ENCODE measurements at places on chromosomes 4 and X.
A peak's percentile ranks its signal among the peaks of the same experiment; 100 is the strongest.

- DNase-seq, result no peak
Observed at GRCh38 chr4:7156761-7157488, 35.4 kb upstream of the SORCS2 start.

DNA sequence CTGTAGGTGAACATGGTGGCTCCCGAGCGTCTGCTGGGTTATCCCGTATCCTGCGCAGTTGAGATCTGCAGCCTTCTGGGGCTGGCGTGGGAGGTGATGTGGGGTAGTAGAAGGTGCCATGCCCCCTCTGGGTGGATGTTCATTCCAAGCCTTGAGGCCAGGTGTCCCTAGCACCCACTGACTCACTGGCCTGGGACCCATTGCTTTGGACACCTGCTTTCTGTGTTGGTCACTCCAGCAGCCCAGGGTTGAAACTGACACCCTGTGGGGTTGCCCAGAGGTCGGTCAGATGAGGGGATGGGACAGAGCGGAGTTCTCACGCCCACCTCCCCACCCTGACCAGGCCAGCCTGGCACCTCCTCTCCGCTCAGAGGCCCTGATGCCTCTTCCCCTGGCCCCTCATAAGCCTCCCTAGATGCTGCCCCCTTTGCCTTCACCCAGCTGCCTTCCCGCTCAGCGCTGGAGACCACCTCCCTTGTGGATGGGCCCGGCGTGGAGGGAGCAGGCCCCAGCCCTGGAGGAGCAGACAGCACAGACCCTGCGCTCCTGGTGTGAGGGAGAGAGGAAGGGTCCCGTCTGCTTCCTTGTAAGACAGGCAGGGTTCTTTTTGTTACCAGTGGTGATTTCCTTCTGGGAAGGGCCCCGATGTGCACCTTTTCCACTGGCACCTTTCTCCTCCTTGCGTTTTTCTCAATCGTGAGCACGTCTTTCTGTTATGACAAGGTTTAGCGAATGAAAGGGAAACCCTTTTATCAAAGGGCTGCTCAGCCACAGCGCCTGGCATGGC is 2.0 kb downstream of the DOK7 start:
- DNase-seq, result no peak

GRCh38 chrX:41475191-41475590 is 28.0 kb downstream of the NYX start:
- DNase-seq, result no peak

GRCh38 chr4:153521999-153522801 is 56.0 kb downstream of the TMEM131L start:
- DNase-seq, result no peak

GRCh38 chr4:54657551-54658251 is at the start of gene KIT:
KIT (plus strand) TSS chr4:54657957; CDS start chr4:54658015, 58 bp downstream.
- no peak for DNase-seq

DNA sequence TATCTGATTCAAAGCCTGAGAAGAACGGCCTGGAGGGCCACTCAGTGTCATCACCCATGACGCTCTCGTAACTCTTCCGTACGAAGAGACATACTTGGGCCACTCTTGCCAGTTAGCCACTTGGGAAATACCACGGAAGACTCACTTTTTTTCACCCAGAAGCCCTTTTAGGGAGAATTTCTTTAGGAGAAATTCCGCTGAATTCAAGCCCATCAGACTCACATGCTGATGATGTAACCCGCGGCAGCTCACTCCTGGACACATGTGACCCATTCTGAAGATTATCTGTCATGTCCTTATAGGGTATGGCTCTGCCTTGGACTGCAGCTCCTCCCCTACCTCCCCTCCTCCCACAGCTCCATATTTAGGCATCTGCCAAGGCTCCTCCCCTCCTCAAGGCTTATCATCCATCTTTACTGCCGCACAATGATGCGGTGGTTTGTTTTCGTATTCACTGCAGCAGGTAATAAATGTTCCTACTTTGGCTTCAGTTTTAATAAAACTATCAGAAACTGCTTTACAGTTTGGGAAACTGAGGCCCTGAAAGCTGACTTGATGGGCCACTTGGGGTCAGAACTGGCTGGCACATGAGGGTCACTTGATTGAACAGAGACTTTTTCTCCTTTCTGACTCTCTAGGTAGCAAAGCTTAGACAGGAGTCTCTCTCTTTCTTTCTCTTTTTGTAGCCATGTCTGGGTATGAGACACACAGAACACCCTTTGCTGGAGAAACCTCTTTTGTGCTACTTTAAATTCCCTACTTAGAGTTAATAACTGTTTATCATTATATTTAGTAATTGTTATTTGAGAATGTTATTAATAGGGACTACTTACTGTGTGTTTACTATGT is 42.1 kb downstream of the RHOH start:
- DNase-seq, result no peak

- no peak for DNase-seq
Observed at GRCh38 chrX:42837101-42837726, 59.3 kb upstream of the PPP1R2C start.

GRCh38 chr4:89158884-89159503 is 47.7 kb downstream of the TIGD2 start:
- DNase-seq, result peak; percentile 71

- no peak for DNase-seq
Observed at GRCh38 chr4:37631551-37631950, 54.6 kb downstream of the RELL1 start.

DNA sequence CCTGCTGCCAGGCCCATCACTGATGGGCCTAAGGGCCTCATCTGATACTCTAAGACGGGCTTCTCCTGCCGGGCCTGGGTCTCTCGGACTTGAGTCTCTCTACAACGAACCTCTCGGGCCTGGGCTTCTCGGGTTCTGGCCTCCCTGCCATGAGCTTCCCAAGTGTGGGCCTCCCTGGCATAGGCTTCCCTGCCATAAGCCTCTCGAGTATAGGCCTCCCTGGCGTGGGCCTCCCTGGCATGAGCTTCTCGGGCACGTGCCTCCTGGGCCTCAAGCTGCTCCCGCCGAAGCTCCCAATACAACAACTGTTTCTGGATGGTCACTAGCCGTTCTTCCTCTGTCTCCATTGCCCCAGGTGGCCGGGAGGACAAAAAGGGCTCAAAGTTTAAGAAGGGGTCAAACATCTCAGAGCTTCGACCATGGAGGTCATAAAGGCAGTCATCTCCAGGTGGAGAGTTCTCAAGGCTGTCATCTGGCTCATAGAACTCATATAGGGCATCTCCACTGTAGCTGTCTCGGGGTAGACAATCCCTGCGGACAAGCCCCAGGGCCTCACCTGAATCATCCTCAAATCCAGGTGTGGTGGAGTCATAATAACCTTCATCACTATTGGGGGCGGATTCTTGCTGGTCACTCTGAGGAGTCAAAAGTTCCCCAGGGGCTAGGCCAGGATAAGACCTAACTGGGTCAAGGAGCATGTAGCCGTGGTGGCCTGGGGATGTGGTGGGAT is 14.1 kb downstream of the AMER1 start:
- DNase-seq, result no peak

DNA sequence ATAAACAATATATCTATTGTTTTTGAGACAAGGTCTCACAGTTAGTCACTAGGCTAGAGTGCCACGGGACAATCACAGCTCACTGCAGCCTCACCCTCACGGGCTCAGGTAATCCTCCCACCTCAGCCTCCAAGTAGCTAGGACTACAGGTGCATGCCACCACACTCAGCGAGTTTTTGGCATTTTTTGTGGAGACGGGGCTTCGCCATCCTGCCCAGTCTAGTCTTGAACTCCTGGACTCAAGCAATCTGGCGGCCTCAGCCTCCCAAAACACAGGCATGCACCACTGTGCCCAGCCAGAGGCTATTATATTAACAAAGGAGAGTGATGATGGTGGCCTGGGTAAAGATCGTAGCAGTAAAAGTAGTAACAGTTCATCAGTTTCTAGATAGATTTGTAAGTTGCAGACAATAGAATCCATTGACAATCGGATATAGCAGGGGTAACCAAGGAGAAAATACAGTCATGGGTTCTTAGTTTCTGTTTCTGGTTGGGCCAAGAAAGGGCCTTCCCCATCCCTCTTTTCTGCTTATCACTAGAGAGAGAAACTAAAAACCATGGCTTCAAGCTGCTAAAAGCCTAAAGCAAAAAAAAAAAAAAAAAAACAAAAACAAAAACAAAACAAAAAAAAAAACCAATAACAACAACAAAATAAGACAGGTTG is 60.6 kb downstream of the ANXA10 start:
- no peak for DNase-seq

DNA sequence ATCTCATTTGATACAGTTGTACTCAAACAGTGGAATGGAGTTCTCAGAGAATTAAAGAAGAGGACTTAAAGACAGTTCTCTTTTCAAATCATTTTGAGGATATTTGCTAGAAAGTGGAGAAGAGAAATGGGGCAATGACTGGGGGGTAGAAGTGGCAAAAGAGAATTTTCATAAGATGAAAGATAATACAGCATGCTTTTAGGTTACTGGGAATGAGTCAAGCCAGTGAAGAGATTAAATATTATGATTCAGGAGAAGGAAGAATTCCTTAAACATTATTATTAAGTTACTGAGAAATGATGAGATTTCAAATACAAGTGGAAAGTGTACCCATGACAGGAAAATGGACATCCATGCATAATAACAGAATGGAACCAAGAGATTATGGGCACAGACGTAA is 219.0 kb upstream of the DKK2 start:
- DNase-seq, result no peak

DNA sequence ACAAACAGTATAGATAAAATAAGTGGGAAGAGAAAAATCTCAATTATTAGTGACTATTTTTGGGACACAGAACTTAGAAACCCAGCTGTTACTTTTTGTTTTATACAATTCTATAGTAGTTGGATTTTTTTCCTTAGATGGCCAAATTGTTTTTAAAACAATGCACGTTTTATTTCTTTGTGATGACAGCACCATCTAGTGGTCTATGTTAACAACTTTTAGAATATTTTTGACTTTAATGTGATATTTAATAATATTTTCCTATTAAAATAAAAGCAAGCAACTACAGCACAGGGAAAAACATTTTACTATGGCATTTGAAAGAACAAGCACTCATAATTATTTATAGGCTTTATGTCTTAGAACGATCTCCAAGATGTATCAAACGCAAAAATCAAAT is 5.6 kb upstream of the SMIM31 start:
- peak; percentile 25 for DNase-seq

- no peak for DNase-seq
Observed at GRCh38 chr4:10028910-10029309, 7.6 kb upstream of the SLC2A9 start.

GRCh38 chrX:35562395-35562794 is 235.7 kb upstream of the MAGEB16 start:
- no peak for DNase-seq

GRCh38 chrX:40623139-40623536 is at the start of gene MPC1L:
MPC1L (plus strand) TSS chrX:40623428; CDS start chrX:40623566, 138 bp downstream.
- no peak for DNase-seq

- DNase-seq, result peak; percentile 45
Observed at GRCh38 chr4:102623622-102624021, 122.5 kb downstream of the NFKB1 start.

- DNase-seq, result peak; percentile 76
Observed at GRCh38 chrX:109270580-109271484, 211.1 kb downstream of the GUCY2F start.

DNA sequence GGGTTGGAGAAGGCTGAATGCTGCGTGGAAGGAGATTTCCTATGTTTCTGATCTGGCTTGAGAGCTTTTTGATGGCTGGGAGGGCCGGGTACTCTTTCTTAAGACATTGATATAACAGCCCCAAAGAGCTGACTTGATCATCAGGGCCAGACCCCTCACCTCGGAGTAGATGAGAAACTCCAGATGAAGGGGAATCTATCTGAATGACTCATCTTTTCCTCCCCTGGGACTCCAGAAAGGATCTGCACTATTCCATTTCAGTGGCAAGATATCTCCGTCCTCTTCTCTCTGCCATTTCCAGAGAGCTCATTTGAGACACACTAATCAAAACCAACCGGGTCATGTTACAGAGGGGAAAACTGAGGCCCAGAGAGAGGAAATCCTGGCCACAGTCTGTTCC is 92.9 kb upstream of the MSX1 start:
- DNase-seq, result no peak

DNA sequence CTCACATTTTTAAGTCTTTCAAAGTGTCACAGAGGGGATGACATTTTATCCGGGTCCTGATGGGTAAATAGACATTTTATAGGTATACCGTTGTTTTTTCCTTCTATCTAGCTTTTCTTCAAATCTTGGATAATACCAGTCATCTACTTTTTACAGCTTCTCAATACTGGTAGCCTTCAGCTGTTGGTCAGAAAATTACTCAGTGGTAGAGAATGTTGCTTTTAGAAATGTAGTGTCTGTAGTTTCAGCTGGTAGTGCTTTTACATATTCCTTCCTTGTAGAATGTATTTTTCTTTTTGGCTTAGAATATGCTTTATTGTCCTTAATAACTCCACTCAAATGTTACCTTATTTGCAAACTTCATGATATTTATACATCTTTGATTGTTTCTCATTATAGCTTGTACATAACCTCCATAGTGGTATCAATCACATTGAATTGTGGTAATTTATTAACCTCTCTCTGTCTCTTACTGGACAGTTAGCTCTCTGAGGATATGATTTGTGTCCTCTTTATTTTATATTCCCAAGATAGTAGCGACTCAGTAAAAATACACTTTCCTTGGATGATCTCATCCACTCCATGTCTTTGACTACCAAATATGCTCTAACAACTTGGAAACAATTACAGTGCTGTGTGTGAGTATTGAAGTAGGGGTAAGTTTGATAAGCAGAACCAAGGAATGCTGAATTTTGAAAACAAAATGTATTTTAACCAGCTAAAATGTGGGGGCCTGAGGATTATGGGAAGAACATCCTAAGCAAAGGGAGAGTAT is 53.8 kb downstream of the RAP1GDS1 start:
- DNase-seq, result no peak

DNA sequence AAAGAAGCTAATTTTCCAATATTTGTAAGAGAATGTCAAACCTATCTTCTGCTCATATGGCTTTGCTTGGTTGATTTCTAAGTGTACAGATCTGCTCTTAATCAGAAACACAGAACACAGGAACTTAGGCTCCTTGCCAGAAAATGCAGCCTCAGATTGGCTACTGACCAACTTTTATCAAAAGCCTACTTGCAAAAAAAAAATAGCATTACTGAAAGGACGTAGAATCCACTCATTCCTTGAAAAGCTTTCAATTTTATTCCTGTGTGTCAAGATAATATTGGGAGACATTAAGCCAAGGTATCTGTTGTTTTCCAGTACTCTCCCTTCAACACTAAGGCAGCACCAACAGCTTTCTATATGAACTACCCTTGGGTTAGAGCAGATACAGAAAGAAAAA is 127.6 kb upstream of the INTU start:
- DNase-seq, result no peak

- DNase-seq, result no peak
Observed at GRCh38 chr4:66000510-66001117, 330.3 kb upstream of the EPHA5 start.

DNA sequence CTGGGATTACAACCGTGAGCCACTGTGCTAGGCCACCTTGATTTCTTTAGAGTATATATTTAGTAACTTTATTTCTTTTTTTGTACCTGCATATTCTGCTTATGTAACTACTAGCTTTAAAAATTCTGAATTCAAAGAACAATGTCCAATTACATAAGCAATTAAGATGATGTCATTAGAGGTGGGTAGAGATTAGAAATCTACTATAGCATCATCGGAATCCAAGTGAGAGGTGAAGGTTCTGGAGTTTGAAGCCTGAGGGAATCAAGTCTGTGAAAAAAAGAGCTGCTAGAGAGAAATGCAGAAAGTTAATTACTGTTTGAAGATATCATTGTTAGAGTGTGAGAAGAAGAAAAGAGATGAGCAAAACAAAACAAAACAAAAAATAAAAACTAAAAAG is 79.0 kb upstream of the ENPEP start:
- DNase-seq, result no peak

Data from HT-29 (cell line).